ENCODE measurements at places on chromosomes 11 and 22.

GRCh38 chr11:34149786-34150185 is 44.4 kb downstream of the NAT10 start:
- no peak for DNase-seq

- DNase-seq, result no peak
Observed at GRCh38 chr22:17639247-17639741, 737 bp downstream of the BCL2L13 start.

GRCh38 chr11:126748100-126748791 is 252.3 kb downstream of the KIRREL3 start:
- DNase-seq, result no peak

DNA sequence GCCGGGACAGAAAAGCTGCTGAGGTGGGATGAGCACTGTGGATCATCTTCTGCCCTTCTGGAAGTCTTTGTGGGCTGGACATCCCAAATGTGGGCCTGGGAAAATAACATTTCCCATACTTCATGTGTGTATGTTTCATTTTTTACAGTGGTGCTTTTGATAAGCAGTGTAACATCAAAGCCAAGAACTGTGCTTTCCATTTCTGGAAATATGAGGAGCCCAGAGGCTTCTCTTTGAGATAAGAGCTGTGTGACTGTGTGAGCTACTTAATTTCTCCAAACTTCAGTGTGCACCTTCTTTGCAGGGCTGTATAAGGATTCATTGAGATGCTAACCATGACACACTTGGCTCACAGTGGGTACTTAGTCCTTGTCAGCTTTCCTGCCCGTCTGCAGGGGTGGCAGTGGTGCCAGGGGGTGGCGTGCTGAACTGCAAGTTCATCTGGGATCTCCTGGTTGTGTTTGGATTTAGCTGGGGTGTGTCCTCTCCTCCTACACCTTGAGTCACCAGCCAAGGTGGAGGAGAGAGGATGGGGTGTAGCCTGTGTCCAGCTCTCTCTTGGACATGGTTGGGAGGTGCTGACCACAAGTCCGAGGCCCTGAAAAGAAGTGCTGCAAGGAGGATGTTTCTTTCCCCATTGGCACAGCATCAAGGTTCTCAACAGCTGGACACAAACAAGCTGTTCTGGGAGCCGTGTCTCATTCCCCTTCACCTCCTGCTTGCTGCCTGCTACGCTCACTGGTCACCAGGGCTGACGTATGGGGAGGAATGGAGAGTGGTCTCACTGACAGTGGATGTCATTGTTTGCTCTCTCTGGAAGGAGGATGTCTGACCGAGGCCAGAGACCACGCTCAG is 139.4 kb downstream of the TEAD1 start:
- DNase-seq, result no peak

- no peak for DNase-seq
Observed at GRCh38 chr11:108818971-108819370, 154.1 kb downstream of the DDX10 start.

- DNase-seq, result peak; percentile 87
Observed at GRCh38 chr22:41526830-41527799, 17.2 kb downstream of the POLR3H start.

DNA sequence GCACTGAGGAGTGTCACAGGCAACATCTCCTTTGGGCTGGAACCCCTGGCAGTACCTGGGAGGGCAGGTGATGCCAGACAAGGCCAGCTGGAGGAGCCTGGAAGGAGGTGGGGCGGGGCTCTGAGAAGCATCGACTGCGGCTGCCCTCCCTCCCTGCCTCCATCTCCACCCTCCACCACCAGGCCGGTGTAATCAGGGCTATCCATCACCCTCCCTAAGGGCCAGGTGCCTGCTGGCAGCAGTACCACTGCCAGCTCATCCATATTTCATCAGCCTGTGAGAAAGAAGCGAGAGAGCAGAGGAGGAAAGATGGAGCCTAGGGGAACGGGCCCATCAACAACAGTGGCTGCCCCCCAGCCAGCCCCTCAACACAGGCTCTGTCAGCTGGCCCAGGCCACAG is 51.4 kb upstream of the RASD2 start:
- no peak for DNase-seq

- no peak for DNase-seq
Observed at GRCh38 chr11:16356057-16356760, at the start of gene SOX6. SOX6 (minus strand) TSS chr11:16356546; CDS start chr11:16341248, 15,298 bp downstream.

DNA sequence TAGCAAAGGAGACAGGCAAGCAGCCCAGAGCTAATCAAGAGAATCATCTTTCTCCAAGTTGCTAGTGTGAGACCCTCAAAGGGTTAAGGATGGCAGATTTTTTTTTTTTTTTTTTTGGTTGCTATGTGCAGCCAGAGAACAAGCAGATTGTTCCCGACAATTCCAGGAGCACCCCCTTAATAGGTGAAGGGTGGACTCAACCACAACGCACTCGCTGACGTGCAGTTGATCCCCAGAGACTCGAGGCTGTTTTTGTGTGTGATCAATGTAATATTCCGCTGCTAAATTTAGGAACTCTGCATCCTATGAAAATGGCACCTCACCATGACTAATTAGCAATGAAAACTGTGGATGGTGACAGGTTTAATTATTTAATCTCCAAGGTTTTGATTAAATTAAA is 789.0 kb downstream of the KCNA4 start:
- DNase-seq, result no peak

DNA sequence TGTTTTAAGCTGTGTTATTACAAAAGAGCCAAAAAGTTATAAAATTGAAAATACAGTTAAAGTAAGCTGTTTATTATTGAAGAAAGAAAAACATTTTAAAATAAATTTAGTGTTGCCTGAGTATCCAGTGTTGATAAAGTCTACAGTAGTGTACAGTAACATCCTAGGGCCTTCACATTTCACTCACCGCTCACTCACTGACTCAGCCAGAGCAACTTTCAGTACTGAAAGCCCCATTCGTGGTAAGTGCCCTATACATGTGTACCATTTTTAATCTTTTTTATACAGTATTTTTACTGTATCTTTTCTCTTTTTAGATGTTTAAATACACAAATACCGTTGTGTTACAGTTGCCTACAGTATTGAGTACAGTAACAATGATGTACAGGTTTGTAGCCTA is 35.0 kb downstream of the POLD3 start:
- no peak for DNase-seq

DNA sequence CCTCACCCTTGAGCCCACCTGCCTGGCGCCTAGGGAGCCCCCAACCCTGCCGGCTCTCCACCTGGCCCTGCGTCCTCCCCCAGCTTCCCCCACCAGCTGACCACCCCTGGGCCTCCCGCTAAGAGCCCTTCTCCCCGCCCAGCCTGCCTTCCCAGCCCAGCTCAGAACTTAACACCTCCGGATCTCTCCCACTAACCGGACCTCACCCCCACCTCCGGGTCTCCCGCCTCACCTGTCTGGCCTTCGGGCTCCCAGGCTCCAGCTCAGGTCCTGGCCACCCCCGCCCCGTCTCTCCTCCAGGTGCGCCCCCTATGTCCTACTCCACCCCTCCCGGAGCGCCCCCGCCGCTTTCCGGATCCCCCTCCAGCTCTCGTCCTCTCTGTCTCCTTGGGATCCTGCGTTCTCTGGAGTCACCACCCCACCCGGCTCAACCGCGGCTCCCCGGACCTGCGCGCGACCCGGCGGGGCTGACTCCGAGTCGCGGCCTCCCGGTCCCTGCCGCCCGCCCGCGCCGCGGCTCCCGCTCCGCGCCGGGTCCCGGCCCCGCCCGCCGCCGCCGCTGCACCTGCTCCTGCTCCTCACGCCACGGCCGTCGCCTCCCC is at the start of gene KCNJ11:
KCNJ11 (minus strand) TSS at position 51 of the 602 bp plus-strand sequence. CDS start 568 bp downstream, outside the sequence.
- DNase-seq, result no peak

DNA sequence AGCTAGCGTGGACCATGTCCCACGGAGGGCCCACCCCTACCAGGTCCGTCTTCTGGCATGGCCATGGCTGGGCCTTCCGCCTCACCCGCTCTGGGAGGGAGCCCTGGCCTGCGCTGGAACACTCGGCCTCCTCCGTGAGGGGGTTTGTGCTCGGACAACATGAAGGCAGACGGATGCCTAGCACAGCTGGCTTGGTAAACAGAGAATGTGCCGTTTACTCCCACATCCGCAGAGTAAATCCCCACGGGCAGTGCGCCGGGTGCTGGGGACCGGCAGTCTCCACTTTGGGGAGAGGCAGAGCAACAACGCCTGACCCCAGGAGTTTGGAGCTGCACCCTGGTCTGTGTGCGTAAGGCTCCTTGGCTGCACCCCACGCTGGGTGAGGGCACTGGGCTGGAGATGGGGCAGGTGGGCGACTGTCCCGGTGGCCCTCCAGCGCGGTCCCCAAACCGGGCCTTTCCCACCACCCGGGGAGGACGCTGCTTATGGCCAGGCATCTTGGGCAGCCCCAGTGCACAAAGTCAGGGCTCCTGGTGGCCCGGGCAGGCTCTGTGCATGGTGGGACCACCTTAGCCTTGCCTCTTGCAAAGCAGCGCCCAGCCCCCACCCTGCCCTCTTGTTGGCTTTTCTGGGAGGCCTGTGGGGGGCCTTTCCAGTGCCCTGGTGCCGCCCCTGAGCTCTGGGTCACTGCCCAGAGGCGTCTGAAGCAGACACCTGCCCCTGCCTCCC is 30.7 kb upstream of the MUC5AC start:
- DNase-seq, result no peak

GRCh38 chr11:117185736-117186430 is 7.3 kb downstream of the SIDT2 start:
- no peak for DNase-seq

- DNase-seq, result no peak
Observed at GRCh38 chr11:69654001-69654659, 13.2 kb downstream of the CCND1 start.
